Left cardiac atrium (tissue), 4 donors: ENCODE measurements at places on chromosomes 2 and 18. TPM values are rescaled to one million over a fixed set of nuclear protein-coding genes. Genes with fewer than 3 reads are reported as not detected.

The FBXO41 gene
- total RNA-seq, result 2.0 TPM

The LRP2 gene
- total RNA-seq, result 1.8 TPM

The RAX gene
- not detected for total RNA-seq

The EPB41L5 gene
- 13.1 TPM for total RNA-seq

The SERPINB13 gene
- not detected for total RNA-seq

The SOX11 gene
- total RNA-seq, result 0.21 TPM

The RNF125 gene
- total RNA-seq, result 3.5 TPM

The SERPINB12 gene
- total RNA-seq, result not detected

The NR4A2 gene
- 2.4 TPM for total RNA-seq

The PRSS56 gene
- 0.16 TPM for total RNA-seq

The SERPINB2 gene
- total RNA-seq, result not detected
